AML-193 (cell line): ENCODE measurements at places on chromosomes 1 and 21.

DNA sequence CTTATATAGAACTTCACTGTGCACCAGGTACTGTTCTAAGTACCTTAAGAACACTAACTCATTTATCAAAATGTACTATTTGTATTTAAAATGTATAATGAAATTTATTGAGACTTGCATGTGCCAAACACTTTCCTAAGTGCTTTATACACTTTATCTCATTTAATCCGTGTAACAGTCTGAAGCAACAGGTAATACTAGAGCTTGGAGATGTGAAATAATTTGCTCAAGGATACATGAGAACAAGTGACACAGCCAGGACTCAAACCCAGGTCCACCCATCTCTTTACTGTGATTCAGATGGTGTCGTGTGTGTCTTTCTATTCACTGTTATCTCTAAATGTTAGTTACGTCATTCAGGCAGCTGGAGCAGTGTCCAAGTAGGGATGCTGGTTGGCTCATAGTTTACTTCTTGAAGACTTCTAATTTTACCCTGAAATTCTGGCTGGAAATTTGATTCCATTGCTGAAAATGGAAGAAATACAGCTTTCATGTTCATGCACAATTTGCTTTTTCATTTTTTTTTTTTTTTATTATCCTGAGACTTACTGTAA lies 169.7 kb upstream of the UBE2U start:
- no peak for DNase-seq

- DNase-seq, result no peak
Observed at GRCh38 chr1:84350104-84350503, 48.2 kb upstream of the DNASE2B start.

DNA sequence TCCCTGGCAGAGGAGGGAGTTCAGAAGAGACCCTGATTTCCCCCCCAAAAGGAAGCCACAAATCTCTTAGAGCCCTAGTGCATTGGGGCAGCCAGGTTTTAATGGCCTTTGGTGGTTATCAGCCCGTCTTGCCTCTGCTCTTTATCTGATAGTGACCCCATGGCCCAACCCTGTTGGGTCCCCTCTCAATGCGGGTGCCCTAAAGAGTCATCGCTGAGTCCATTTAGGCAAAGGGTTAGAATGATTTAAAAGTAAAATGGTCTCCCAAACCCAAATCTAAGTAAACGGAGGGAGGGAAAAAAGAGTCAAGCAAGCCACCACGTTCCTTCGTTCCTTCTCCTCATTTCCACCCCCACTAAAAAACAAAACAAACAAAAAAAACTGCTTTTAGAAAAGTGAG lies 164.0 kb downstream of the RUNX1 start:
- DNase-seq, result no peak

DNA sequence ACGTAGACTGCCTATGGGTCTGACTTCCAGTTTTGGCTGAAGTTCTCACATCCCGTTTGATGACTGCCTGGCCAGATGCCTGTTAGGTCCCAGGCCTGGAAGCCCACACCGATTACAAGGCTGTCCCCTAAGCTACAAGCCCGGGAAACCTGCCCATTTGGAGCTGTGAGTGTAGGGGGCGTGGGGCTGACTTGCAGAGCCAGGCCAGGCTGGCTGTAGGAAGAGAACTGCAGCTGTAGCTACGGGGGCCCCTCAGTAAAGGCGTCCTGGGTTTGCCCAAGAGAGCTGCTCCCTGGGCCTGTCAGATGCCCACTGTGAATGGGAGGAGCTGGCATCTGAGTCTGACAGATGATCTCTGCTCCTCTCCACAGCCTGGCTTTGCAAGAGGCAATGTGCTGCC lies 199.7 kb downstream of the CAMTA1 start:
- no peak for DNase-seq

DNA sequence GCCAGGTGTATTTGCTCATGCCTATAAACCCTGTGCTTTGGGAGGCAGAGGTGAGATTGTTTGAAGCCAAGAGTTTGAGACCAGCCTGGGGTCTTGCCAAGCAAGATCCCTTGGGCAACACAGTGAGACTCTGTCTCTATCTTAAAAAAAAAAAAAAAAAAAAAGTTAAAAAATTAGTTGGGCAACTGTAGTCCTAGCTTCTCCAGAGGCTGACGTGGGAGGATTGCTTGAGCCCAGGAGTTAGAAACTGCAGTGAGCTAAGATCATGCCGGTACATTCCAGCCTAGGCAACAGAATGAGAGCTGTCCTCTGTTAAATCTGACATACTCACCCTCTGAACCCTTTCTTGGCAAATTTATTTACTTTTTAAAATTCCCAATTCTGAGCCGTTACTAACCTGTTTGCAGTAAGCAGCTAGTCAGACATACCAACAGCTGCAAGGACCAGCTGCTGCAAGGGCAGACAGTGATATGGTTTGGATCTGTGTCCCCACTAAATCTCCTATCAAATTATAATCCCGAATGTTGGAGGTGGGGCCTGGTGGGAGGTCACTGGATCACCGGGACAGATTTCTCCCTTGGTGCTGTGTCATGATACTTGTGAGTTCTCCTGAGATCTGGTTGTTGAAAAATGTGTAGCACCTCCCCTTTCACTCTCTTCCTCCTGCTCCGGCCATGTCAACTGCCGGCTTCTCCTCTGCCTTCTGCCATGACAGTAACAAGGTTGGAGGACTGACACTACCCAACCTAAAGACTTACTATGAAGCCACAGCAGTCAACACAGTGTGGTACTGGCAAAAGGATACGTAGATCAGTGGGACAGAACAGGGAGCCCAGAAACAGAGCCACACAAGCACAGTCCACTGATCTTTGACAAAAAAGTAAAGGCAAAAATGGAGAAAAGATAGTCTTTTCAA lies 10.6 kb downstream of the PARP1 start:
- DNase-seq, result no peak

DNA sequence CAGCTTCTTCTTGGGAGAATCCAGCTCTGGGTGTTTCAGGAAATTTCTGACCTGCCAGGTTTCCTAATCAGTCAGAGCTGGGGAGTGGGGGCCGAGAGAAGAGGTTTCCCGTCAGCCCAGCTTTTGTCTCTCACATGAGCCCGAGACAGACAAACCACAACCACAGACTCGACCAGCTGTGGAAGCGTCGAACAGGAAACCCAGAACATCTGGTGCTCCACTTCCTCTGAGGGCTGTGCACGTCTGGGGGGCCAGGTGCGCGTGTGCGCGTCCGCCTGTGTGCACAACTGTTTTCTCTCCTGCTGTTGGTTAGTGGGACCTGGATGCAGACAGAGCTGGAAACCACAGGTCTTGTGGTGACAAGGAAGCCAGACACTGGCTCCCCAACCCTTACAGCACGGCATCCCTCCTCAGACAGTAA lies 113.0 kb upstream of the SLC25A33 start:
- DNase-seq, result peak; percentile 61

DNA sequence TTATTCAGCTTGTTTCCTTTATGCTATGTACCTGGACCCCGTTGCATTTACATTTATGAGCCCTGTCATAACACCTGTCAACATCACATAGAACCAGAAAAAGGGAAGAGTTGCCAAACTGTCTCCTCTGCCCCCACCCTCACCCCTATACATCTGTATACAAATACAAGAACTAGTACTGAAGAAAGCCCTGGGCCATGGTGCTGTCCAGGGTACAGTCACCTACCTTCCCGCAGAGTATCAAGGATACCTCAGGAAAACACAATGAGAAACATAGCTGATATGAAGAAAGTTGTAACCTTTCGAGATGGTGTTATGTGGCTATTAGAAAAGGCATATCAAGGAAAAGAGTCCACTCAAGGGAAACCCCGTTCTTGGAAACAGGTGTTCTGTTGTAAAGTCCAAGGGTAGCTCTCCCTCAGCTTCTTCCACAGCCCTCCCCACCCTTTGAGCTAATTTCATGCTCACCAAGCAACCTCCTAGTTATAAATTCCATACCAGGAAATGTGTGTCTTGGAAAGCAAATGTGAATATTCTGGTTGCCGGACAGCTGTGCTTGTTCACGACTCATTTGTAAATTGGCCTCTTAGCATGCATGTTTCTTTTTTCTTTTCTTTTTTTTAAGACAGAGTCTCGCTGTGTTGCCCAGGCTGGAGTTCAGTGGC lies 16.7 kb upstream of the AVPR1B start:
- no peak for DNase-seq

GRCh38 chr1:204344665-204345355 lies 14.9 kb downstream of the PLEKHA6 start:
- no peak for DNase-seq

- no peak for DNase-seq
Observed at GRCh38 chr1:38611664-38612211, 247.8 kb downstream of the RRAGC start.

GRCh38 chr1:97980530-97980929 lies 59.7 kb upstream of the DPYD start:
- no peak for DNase-seq

DNA sequence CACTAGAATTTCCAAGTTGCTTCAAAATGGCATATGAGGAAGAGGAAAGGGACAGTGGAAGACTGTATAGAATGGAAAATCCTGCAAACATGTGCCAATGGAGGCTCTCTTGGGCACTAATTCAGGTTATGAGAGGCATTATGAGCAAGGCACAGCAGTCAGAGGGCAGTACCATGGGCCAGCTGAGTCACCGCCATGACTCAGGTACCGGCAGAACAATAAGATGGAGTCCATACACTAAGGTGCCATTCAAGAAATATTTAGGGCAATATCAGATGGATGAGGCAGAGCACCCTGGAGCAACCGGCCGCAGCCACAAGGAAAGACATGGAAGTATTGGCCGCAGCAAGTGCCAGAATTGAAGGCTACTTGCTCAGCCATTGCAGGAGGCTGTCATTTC lies 25.6 kb upstream of the VAV3 start:
- DNase-seq, result no peak

DNA sequence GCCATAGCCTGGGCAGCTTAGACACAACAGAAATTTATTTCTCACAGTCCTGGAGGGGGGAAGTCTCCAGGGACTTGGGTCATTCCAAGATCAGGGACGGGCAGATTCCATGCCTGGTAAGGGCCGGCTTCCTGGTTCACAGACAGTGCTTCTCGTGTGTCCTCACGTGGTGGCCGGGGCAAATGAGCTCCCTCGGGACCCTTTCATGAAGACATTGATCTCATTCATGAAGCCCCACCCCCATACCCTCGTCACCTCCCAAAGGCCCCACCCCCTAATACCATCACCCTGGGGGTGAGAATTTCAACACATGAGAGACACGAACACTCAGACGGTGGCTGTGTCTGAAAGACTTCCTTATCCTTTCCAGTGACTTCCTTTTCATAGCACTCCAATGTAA lies 51.5 kb downstream of the ACOT7 start:
- no peak for DNase-seq

- DNase-seq, result peak; percentile 49
Observed at GRCh38 chr1:186828611-186829454, at the start of gene PLA2G4A. Gene PLA2G4A (plus strand): TSS chr1:186828949. CDS start chr1:186854355, 25,406 bp downstream.

DNA sequence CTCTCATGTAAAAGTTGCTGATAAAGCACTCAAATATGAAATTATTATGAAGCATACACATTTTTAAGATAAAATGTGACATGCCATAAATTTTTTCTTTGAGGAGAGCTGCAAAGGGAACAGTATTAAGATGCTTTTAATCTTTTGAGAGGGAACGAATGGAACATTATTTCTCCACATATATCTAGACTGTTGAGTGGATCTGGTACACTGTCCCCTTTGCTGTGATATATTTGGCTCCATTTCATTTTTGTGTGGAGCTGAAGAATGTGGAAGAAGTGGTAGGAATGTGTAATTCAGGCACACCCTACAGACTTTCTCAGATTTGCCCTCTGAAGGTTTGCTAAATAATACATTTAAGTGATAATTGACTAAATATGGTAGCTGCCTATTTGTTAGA lies 31.7 kb downstream of the PGM1 start:
- no peak for DNase-seq

DNA sequence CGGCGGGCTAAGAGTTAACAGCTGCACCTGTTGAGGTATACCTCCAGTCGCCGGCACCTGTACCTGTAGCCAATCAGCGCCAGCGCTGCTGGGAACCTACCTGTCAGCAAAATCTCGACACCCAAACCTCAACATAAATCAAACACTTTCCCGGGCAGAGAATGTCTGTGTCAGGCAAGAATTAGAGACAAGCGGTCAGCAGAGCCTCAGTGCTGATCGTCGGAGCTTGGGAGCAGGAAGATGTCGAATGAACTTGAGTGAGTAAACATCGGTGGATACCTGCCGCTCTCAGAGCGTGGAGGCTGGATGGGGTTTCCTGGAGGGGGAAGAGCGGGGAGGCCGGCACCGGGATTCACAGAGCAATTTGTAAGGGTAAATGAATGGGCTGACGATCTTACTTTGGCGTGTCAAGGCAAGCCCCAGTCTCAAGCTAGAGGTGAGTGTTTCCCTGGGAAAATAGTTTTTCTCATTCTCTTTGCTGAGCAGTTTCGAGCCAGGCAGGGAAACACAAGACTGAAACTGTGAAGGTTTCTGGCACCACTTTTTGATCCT lies at the start of gene GRHL3:
TSS of gene GRHL3 (plus strand) at position 46 of the 552 bp plus-strand sequence. CDS start at position 241, 195 bp downstream.
- DNase-seq, result no peak

DNA sequence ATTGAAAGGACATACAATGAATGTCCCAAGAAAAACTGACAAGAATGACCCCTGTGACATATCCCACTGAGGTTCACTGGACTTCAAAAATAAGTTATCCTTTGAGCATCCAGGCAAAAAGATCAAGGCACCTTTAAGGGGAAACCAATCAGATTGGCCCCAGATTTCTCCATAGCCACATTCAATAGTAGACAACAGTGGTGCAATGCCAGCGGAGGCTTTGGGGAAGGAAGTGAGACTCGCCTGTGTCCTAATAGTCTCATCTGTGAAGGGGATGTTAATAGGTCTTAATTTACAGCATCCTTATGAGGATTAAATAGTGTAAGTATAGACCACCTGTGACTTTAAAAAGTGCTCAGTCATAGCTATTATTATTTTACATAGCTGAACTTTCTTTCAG lies 21.5 kb downstream of the RPL5 start:
- peak; percentile 89 for DNase-seq

GRCh38 chr1:37793773-37794371 lies at the start of gene MANEAL:
Gene MANEAL (plus strand): TSS chr1:37793847. CDS start chr1:37794183, 336 bp downstream.
- peak; percentile 45 for DNase-seq

GRCh38 chr21:37088186-37088735 lies 15.2 kb downstream of the TTC3 start:
- DNase-seq, result no peak

DNA sequence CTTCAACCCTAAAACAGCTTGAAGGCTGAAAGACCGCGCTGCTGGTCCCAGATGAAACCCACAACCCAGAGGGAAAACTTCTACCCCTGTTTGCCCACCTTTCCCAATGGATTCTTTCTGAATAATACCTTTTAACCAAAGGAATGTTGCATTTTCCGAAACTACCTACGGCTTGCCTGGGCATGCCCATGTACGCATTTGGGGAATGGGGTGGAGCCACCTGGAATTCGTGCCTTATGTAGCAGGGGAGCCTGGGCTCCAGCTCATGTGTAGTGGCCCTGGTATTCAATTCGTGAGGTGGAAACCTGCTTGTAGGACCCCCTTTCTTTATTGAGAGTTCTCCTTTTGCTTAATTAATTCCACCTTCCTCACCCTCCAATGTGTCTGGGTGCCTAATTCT lies 256.6 kb upstream of the RGS18 start:
- no peak for DNase-seq

GRCh38 chr1:93865253-93865652 lies 13.8 kb downstream of the DNTTIP2 start:
- DNase-seq, result no peak

DNA sequence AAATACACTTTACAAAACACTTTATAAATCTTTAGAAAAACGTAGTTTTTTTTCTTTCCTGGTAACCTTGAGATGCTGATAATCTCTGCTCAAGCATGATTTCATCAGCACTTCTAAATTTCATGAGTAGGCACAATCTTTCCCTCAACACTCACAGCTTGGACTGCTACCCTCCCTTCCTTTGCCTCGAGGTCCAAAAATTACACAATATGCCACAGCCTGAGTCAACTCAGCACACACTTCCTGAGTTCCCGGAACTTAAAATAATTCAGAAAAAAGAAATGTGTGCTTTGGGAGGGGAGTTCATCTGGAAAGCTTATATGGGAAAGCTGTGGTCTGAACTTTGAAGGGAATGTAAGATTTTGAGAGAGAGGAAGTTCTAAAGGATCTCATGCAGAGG lies 5.9 kb downstream of the CLCA2 start:
- DNase-seq, result peak; percentile 90
